Pulmonary artery endothelial cell (primary cell): ENCODE measurements at places on chromosomes 11 and 22. TPM values are rescaled to one million over a fixed set of nuclear protein-coding genes. Genes with fewer than 3 reads are reported as not detected.

The CABP7 gene
- total RNA-seq, result not detected in 2 replicates

The UBE2L3 gene
- 28.7 and 41.2 TPM in 2 replicates for total RNA-seq

The POTEH gene
- total RNA-seq, result not detected in 2 replicates

The TSGA10IP gene
- not detected in 2 replicates for total RNA-seq
